ENCODE measurements at places on chromosomes 2 and 18. TPM values are rescaled to one million over a fixed set of nuclear protein-coding genes. Genes with fewer than 3 reads are reported as not detected.

SERPINB4 gene
- total RNA-seq = not detected

- no peak for DNase-seq
Measured at GRCh38 chr2:177239932-177240630, 24.4 kb downstream of the NFE2L2 start.

- peak; percentile 78 for DNase-seq
Measured at GRCh38 chr2:70861777-70862625, 26.4 kb upstream of the CD207 start.

- DNase-seq = no peak
Measured at GRCh38 chr2:182230561-182230960, 196.3 kb downstream of the PDE1A start.

GRCh38 chr2:120930236-120930635, 194.6 kb downstream of the GLI2 start:
- DNase-seq = no peak

DNA sequence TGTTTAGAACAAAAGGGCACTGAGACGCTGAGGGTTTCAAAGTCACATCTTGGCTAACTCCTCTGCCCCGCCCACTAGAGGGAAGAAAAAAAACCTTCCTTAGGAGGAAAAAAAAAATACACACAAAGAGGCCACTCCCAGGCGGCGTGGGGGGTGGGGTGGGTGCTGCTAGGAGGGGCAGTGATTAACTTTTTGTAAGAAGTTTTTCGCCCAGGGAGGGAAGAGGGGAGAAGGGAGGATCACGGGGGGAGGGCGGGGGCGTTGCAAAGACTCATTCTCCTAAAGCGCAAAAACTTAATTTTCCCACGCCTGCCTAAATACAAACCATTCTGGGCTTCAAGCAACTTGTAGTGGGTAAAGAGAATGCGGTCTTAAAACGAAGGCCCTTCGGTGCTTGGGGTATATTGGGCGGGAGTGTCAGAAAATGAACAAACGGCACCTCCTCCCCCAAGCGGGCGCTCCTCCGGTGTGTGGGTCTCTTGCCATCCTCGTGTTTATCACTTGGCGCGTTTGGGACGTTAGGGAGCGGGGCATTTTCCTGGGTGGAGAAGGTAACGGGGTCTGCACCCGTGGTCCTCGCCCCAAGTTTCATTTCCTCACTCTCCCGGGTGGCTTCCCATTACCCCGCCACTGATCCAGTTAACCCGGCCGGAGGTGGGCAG, 1.7 kb downstream of the CXCR4 start:
- peak; percentile 79 for DNase-seq

DNA sequence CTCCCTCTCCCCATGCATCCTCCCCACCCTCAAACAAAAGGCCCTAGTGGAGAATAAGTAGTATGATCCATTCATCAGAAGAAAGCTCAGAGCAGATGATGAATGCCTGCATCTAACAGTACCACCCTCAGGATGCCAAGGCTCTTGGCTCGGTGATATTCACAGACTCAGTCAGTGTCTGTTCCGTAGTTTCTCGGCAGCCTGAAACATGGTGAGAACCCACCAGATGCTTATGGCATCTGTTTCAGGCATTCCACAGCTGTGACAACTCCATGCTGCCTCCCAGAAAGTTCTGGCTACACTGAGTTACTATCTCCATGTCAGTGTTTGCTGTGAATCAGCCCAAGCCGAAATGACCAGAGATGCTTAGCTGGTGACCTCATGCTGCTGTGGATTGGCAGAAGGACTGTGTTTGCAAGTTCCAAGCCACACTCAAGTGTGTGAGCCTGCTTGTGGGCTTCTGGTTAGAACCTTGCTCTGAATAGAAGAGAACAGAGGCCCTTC, 83.9 kb downstream of the WDSUB1 start:
- DNase-seq = no peak

GRCh38 chr2:48694149-48694548, 61.4 kb downstream of the LHCGR start:
- DNase-seq = no peak

DNA sequence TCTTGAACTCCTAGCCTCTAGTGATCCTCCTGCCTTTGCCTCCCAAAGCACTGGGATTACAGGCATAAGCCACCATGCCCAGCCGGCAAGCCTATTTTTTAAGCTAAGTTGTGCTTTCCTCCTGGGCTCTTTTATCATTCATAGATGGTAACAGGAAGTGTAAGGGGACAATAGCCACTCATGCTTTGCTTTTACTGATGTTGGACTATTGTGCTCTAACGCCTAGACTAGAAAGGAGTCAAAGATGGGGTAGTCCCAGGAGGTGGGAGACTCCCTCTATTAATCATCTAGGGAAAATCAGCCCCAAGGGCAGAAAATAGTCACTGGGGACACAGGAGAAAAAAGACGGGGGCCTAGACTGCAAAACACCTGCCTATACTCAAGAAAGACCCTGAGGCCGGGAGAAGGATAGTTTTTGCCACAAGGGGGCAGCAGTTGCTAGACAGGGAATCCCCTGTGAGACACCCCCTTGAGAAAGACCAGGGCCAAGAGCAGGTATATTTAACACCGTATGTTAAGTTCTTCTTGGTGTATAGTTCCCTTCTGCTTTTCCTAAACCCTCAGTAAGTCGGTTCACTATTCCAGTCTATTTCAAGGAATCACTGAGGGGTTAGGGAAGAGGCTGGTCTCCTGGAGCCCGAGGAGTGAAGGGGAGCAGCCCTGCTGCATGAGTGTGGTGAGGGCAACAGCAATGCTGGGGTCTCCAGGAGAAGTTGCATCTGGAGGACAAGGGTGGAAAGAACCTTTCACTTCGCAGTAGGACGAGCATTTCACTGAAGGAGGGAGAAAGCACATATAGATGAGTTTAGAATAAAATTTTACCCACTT, 2.1 kb upstream of the CXCR1 start:
- peak; percentile 75 for DNase-seq

GRCh38 chr18:44895176-44895798, 214.6 kb downstream of the SETBP1 start:
- DNase-seq = peak; percentile 32

DNA sequence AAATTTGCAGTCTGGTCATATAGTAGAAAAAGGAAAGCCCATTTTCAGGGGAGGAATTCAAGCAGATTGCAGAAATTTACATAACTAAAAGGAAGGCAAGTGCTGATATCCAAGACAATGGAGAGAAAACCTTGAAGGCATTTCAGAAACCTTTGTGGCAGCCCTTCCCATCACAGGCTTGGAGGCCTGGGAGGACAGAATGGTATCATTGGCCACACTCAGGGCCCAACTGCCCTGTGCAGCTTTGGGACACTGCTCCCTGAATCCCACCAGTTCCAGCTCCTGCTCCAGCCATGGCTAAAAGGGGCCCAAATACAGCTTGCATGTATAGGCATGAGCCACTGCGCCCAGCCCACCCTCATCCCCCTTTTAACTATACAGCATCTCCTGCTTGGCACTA, 81.1 kb upstream of the NYAP2 start:
- DNase-seq = no peak

- no peak for DNase-seq
Measured at GRCh38 chr2:30729031-30729430, 78.2 kb downstream of the CAPN13 start.

DNA sequence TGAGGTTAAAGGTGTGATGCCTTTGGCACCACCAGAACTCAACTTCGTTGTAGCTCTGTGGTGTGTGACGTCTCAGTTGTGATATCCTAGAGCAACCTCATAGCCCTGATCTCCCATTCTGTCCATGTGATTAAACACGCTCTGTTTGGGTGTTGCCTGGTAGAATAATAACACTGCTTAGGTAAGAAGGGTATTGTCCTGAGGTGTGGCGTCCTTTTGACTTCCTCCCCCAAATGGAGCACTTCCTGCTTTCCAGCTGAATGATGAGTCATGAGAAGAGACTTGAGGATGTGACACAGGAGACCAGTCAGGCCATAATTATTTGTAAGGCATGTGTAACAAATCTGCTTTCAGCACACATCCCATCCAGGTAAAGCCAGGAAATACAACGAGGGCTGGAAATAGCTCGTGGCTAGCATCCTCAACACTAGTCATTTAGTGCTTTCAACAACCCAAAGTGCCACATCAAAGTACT, 100.7 kb downstream of the RAPGEF4 start:
- DNase-seq = no peak

DNA sequence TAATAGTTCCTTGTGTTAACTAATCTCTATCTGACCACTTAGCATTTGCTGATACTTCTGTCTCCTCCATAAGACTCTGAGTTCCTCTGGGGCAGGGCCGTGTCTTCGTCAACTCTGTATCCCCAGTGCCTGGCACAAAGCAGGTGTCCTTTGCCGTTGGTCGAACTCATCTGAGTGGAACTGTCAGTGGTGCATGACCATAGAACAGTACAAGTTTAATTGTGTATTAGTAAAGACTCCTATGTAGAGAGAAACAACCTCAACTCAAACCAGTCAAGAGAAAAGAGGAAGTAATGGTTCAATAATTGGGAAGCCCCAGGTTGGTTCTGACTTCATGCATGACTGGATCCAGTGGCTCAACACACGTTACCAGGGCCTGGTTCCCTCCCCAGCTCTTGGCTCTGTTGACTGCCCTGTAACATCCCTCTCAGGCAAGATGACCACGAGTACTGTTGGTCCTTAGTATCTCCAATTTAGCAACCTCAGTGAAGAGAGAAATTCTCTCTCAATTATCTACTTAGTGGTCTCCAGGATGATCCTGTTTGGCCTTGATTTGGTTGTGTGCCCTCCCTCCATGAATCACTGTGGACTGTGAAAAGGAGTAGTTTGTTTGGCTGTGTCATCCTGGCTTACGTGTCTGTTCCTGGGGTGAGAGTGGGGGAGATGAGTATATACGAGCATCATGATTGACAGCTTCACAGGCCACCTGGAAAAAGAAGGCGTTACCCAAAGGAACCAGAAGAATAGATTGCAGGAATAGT, 58.5 kb upstream of the MSH6 start:
- DNase-seq = no peak

DNA sequence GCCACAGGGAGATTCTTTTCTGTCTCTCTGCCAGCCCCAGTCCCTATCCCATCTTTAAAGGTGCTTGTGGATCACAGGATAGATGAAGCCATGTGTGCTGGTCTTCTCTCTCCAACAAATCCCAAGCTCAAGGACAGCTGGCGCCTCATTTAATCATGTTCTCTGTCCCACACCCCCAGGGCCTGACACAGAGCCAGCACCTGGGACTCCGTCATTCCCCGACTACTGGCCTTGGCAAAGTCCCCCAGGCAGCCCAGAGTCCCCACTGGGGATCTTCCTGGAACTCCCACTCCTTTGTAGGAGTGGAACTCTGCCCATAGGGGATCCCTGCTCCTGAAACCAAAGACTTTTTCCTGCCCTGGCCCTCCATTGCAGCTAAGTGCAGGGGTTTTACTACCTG, 60.8 kb downstream of the MTHFD2 start:
- DNase-seq = no peak

DNA sequence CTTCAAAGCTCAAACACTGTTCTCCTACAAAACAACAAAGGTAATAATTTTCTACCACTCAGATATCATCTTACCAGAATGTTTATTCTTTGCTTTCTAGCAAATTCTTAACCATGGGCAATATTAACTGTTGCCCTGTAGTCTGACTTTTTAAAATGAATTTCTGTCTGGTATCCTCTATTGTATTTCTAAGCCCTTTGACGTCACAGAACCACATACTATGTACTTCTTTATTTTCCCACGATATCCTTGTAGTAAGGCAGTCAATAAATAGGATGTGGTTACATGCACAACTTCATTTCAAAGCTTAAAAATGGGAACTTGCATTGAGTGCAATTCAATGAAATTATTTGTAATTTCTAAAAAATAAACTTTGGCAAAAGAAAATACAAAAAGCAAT, 58.7 kb downstream of the THADA start:
- no peak for DNase-seq

DNA sequence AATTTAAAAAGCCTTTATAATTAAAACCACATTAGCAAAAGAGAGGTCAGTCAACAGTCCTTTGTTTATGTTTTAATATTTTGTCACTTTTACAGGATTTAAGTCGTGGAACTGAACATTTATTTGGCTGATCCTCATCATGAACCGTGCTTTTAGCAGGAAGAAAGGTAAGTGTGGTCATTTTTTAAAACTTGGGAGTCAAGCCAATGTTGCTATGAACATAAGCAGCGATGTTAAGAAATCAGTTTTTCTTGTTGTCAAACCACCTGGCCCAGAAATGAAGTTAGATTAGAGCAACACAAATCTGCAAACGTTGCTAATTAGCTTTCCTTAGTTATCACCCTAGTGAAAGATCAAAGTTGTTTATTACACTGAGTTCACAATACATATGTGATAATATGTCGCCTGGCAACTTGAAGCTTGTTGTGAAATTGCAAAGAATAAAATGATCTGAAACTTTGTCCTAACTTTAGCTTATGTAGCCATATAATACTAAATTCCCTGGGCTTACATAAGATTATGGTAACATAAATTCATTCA, 186.0 kb downstream of the GULP1 start:
- DNase-seq = no peak

DNA sequence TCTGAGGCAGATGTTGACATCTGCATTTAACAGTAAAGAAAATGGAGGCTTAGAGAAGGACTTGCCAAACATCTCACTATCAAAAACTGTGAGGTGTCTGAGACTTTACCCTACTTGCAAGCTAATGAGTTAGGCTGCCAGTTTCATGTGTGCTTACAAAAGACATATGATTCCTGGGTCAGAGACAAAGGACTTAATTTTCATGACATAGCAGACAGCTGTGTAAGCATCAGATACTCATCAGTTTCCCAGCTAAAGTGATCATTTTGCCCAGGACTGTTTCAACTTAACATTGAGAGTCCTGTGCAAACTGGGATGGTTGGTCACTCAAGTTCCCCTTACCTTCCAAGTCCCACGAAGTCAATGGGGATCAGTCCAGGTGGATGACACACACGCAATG, 18.9 kb upstream of the DAPL1 start:
- DNase-seq = no peak

DNA sequence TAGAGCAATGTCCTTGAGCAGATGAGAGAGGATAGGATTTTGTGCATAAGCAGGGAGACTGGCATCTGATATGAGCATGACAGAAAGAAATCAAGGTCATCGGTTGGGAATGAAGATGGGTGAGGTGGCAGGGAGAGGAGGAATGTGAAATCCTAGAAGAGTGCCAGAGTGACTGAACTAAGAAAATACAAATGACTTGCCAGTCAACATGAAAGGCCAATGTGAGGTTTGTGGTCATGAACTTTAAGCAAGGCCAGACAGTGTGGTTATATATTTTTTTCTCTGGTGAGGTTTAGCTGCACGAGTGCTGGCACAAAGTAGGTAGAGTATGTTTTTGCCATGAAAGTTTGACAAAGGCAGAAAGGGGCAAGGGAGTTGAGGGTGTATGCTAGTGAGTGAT, 21.2 kb downstream of the QPCT start:
- DNase-seq = peak; percentile 34

DNA sequence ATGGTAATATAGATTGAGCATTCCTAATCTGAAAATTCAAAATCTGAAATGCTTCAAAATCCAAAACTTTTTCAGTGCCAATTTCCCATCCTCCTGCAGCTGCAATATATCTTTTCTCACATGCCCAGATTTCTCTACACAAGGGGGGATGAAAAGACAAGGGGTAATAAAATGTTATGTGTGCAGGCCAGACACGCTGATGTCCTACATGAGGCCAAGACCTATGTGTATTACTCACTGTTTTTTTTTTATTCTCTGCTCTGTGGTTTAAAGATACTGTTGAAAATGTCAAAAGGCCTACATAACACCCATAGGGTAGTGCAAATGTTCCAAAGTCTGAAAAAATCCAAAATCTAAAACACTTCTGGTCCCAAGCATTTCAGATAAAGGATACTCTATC, 41.2 kb upstream of the CWC22 start:
- no peak for DNase-seq

All from activated T-cell treated with anti-CD3 and anti-CD28 coated beads, Interleukin-2, amount 50 U/mL, for 72 hours (primary cell).